Naive thymus-derived CD8-positive, alpha-beta T cell (primary cell): ENCODE measurements at places on chromosomes 4 and X.
A peak's percentile ranks its signal among the peaks of the same experiment; 100 is the strongest.

DNA sequence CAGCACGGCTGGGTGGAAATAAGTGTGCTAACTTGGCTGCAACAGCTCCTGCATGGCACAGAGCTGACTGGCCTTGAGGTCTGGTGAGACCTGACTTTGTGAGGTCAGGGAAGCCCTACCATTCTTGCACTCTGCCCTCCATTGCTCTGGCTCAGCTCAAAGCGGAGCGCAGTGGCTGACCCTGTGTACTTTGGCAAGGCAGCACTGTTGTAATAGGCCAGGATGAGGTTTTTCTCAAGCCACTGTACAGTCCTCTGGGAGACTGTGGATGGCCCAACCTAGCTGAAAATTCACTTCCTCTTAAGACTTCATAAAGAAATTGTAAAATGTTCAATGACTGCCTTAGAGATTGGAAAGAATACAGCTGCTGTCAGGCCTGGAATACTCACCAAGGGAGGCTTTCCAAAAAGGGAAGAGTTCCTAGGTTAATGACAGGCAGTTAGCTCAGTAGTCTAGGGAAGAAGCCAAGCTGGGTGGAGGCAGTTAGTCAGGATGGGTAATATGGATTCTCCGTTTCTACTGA lies 129.8 kb downstream of the GUCY2F start:
- DNase-seq: no peak
- H3K27ac ChIP-seq: no peak overlapping the region
- H3K4me1 ChIP-seq: no peaks in the 10 kb centered on the region
- peaks cover 1% of the 10 kb centered on the region for H3K27me3 ChIP-seq
- no peaks in the 10 kb centered on the region for H3K36me3 ChIP-seq
- H3K4me3 ChIP-seq: no peak overlapping the region

- H3K4me1 ChIP-seq: no peaks in the 10 kb centered on the region
- no peak overlapping the region for H3K4me3 ChIP-seq
- DNase-seq: no peak
- H3K36me3 ChIP-seq: no peaks in the 10 kb centered on the region
These were observed 208.9 kb downstream of the GBA3 start for GRCh38 chr4:22901631-22902030.

DNA sequence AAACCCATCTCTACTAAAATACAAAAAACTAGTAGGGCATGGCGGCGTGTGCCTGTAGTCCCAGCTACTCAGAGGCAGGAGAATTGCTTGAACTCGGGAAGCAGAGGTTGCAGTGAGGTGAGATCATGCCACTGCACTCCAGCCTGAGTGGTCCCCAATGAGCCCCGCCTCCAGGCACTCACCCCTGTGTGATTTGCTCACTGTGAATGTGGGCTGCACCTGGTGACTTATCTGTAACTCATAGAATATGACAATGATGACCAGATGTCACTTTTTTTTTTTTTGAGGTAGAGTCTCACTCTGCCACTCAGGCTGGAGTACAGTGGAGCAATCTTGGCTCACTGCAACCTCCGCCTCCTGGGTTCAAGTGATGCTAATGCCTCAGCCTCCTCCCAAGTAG lies 49.0 kb upstream of the HOPX start:
- H3K27ac ChIP-seq: no peak overlapping the region
- H3K4me1 ChIP-seq: no peaks in the 10 kb centered on the region
- peaks cover 3% of the 10 kb centered on the region for H3K27me3 ChIP-seq
- no peak overlapping the region for H3K4me3 ChIP-seq

DNA sequence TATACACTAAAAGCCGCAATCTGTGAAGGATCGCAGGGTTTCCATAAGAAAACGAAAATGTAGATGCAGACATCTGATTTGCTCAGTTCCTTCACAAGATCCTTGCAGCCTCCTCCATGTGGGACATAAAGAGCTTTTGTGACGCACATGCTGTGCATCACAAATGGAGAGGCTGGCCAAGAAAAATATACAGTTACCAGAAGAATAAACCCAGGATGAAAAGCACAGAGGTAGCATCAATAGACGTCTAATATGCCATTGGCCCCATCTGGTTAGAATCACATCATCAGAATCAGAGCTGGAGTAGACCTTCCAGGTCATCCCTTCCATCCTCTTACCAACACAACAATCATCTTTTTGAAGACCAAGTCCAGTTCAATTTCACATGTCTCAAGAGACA lies 517.4 kb downstream of the RAB28 start:
- peaks cover 5% of the 10 kb centered on the region for H3K36me3 ChIP-seq
- no peaks in the 10 kb centered on the region for H3K4me1 ChIP-seq
- no peak overlapping the region for H3K4me3 ChIP-seq
- H3K27me3 ChIP-seq: no peaks in the 10 kb centered on the region
- no peak for DNase-seq
- H3K27ac ChIP-seq: no peak overlapping the region

DNA sequence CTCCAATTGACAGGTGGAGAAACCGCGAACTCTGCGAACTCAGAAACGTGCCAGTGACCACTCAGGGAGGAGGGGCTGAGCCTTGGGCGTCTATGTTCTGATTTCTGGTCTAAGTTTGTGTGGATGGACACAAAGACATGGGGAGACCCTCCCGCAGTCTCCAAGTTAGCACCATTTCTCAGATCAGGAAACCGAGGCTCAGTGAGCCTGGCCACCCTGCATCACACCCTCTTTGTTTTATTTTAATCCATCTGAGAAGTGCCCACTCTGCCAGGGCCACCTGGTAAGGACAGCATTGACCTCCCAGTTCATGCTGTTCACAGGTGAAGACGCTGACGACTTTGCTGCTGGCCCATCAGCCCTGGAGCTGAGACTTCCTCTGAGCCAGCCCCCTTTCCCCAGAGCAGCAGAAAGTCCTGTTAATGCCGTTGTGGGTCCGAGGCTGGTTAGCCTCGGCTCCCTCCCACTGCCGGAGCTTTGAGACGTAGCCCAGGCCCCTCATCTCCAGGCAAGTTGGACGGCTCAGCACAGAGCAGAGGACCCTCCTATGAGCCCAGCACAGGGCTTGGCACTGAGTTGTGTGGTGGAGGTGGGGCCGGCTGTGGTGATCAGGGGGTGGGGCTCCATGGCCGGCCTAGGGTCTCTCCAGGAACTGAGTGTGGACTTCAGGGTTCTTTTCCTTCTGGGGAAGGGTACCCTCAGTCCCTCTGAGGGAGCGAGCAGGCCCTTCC lies 43.7 kb downstream of the PSAPL1 start:
- no peak overlapping the region for H3K4me3 ChIP-seq
- no peak overlapping the region for H3K27ac ChIP-seq
- no peak for DNase-seq
- H3K4me1 ChIP-seq: no peaks in the 10 kb centered on the region
- no peaks in the 10 kb centered on the region for H3K27me3 ChIP-seq

DNA sequence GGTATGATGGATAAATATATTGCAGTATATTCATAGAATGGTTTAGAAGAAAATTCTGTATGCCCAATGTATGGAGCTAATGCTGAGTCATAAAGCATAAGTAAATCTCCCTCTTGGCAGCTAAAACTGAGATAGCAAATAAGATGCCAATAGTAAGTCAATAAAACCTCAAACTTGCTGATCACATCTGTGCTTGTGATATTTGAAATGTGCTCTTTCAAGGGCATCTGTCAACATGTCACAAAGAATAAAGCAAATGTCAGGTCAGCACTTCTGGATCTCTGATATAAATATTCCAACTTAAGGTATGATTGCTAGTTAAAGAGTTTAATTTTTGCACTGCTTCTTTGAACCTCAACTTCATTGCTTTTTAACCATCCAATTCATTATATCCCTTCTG lies 262.3 kb upstream of the EMCN start:
- H3K4me1 ChIP-seq: no peaks in the 10 kb centered on the region
- no peak overlapping the region for H3K27ac ChIP-seq
- peaks cover 10% of the 10 kb centered on the region for H3K27me3 ChIP-seq
- no peak overlapping the region for H3K4me3 ChIP-seq
- DNase-seq: no peak

DNA sequence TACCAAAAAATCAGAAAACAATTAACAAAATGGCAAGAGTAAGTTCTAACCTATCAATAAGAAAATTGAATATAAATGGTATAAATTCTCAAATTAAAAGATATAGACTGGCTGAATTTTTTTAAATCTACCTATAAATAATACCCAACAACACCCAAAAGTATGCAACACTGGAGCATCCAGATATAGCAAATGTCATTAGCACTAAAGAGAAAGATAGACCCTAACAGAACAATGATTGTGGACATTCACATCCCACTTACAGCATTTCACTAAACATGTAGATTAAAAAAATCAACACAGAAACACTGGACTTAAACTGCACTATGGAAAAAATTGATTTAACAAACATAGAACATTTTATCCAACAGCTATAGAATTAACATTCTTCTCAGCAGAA lies 673.0 kb upstream of the GRID2 start:
- no peak for DNase-seq
- H3K36me3 ChIP-seq: no peaks in the 10 kb centered on the region
- H3K27ac ChIP-seq: no peak overlapping the region

DNA sequence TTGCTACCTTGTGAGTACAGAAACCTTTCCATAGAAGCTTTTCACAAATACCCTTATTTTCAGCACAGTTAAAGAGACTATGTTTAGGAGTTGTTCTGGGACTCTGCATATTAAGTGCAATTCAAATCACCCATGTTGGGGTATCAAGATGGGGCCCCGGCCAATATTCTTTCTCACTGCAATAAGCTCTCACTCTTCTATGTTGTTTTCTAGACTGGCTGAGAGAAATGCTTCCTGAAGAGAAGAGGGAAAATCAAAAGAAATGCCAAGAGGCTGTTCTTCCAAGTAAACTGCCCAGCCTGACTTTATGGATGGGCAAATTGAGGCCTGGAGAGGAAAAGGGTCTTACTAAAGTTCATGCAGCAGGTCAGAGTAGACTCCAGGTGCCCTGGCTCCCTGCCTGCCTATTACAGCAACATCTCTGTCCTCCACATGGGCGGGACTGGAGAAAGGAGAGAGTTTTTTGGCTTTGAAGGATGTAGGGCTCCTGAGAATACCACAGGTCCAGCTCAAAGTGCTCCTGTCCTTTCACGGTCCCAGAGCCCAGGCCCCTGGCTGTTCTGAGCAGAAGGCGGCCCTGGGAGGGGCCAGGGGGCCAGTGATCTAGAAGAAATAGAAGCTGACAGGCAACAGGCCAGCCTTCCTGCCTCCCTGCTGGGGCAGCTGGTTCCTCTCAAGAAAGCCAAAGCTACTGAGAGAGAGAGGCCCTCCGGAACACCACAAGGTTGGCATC lies 745 bp upstream of the IQSEC2 start:
- DNase-seq: no peak
- H3K27me3 ChIP-seq: no peaks in the 10 kb centered on the region
- H3K4me3 ChIP-seq: no peak overlapping the region
- H3K36me3 ChIP-seq: no peaks in the 10 kb centered on the region

GRCh38 chr4:100095729-100096595 lies 94.3 kb downstream of the DDIT4L start:
- H3K36me3 ChIP-seq: no peaks in the 10 kb centered on the region
- H3K27me3 ChIP-seq: no peaks in the 10 kb centered on the region
- no peak overlapping the region for H3K27ac ChIP-seq
- DNase-seq: peak; percentile 33
- no peak overlapping the region for H3K4me3 ChIP-seq

GRCh38 chrX:47321823-47322371 lies 48.5 kb upstream of the ZNF157 start:
- no peaks in the 10 kb centered on the region for H3K36me3 ChIP-seq
- H3K4me3 ChIP-seq: no peak overlapping the region
- H3K27ac ChIP-seq: no peak overlapping the region
- DNase-seq: no peak
- H3K27me3 ChIP-seq: no peaks in the 10 kb centered on the region

DNA sequence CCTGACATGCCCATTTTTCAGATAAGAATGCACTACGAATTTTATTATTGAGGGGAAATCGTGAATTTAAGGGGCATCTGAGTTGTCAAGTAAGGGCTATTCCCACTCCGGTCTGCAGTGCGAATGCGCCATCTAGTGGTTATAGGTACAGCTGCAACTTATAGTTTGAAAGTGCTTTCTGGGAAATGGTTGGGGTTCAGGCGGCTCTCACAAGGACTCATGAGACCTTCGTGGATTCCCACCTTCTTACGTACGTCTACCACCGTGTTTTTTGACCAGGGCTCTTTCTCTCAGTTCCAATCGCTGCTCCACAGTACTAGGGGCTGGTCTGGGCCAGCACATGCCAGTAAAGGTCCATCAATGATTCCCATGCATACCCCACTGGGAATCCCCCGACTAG lies 12.3 kb downstream of the MSL3 start:
- DNase-seq: peak; percentile 76
- no peak overlapping the region for H3K4me3 ChIP-seq
- no peaks in the 10 kb centered on the region for H3K27me3 ChIP-seq
- peaks cover 41% of the 10 kb centered on the region for H3K4me1 ChIP-seq
- H3K27ac ChIP-seq: peak overlapping the region; percentile 83
- peaks cover 3% of the 10 kb centered on the region for H3K36me3 ChIP-seq

GRCh38 chr4:6688879-6689505 lies 4.7 kb upstream of the S100P start:
- DNase-seq: peak; percentile 66
- no peaks in the 10 kb centered on the region for H3K27me3 ChIP-seq
- H3K4me3 ChIP-seq: peak overlapping the region; percentile 78
- H3K36me3 ChIP-seq: no peaks in the 10 kb centered on the region

- peak overlapping the region; percentile 20 for H3K27ac ChIP-seq
- peaks cover 7% of the 10 kb centered on the region for H3K4me1 ChIP-seq
- peaks cover 82% of the 10 kb centered on the region for H3K36me3 ChIP-seq
- no peak overlapping the region for H3K4me3 ChIP-seq
- DNase-seq: no peak
These were observed 32.6 kb downstream of the DCK start for GRCh38 chr4:71026086-71026485.

GRCh38 chrX:12319992-12320391 lies 181.7 kb downstream of the FRMPD4 start:
- no peak overlapping the region for H3K4me3 ChIP-seq
- no peaks in the 10 kb centered on the region for H3K36me3 ChIP-seq
- H3K27ac ChIP-seq: no peak overlapping the region
- H3K4me1 ChIP-seq: no peaks in the 10 kb centered on the region
- H3K27me3 ChIP-seq: peaks cover 2% of the 10 kb centered on the region

- no peaks in the 10 kb centered on the region for H3K36me3 ChIP-seq
- no peak overlapping the region for H3K27ac ChIP-seq
- no peak overlapping the region for H3K4me3 ChIP-seq
- H3K27me3 ChIP-seq: no peaks in the 10 kb centered on the region
These were observed 9.0 kb upstream of the LONRF3 start for GRCh38 chrX:118965395-118965794.
